ENCODE measurements at places on chromosomes 7 and 10.
A peak's percentile ranks its signal among the peaks of the same experiment; 100 is the strongest.

DNA sequence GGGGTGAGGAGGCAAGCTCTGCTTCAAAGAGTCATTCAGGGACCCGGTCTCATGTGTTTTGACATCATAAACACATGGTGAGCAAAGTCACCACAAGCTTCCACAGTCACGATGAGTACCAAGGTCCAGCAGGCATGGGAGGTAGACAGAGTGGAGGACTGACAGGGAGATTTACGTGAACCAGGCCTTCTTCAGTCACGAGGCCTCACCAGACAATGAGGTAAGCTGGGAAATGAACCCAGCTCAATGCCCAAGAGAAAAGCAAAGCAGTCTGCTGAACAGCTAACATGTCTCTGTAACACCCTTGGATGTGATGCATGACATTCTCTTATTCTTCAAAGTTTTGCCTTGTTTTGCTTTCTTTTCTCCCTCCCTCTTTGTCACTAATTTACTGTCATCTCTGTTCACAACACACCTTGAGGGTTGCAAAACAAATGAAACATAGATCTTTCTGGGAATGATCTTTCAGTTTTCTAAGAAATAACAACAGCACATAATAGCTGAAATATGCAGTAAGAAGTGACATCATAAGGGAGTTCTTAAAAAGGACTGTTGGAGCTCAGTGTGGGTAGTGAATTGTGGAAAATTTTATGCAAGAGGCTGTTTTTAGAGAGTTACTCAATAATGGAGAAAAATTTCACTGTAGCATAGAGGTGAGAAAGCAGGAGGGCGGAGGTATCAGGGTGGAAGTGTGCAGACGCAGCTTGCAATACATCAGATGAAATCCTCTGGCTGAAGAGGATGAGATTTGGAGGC is 9.0 kb downstream of the PPP1R17 start:
- DNase-seq: no peak

DNA sequence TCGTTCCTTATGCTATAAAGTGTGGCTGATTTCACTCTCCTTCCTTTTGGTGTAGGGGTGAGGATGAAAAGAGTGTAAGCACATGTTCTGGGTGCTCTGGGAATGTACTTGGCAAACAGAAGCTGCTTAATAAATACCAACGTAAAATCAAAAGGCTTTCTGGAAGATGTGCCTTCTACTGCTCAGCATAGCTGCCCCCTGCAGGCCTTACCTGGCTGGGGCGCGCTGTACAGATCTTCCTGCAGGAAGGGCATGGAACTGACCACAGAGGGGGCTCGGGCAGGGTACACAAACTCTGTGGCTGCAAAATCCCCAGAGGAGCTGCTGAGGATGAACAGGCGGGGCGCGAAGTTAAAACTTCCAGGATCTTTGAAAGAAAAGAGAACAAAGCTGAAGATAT is 169.4 kb downstream of the SVIL start:
- DNase-seq: no peak

GRCh38 chr10:71623098-71623985 is 96.2 kb downstream of the C10orf105 start:
- DNase-seq: no peak

- no peak for DNase-seq
Observed at GRCh38 chr10:31762316-31762715, 166.3 kb downstream of the ARHGAP12 start.

DNA sequence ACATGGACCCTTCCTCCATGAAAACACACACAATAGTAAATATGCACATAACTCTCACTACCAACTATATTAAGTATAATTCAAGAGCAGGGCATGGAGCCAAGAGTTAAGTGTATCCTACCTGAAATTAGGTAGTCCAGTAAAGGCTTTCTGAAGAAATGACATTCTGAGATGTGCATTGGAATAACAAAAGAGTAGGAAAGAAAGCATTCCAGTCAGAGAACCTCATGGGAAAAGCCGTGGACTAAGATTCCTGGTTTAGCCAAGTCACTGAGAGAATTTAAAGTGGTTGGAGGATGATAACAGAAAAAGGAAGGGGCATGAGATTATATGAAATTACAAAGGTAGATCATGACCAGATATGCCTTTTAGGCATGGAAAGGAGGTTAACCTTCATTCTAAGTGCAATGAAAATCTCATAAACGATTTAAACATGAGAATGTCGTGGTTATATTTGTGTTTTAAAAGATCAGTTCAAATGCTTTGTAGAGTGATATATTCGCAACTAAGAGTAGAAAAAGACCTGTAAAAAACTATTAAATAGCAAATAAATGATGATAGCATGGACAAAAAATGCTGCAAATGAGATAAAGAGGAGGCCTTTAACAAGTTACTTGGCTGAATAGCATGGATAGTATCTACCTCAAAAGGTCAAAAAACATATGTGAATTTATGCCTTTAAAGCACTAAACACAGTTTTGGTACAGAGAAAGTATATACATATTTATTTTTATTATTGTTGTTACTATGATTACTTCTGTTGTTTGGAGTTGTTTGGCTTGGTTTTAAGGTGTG is 767.4 kb upstream of the GHITM start:
- DNase-seq: no peak

- no peak for DNase-seq
Observed at GRCh38 chr7:115827305-115828045, 203.1 kb downstream of the TFEC start.

GRCh38 chr7:27842094-27842692 is 102.2 kb downstream of the TAX1BP1 start:
- DNase-seq: no peak

DNA sequence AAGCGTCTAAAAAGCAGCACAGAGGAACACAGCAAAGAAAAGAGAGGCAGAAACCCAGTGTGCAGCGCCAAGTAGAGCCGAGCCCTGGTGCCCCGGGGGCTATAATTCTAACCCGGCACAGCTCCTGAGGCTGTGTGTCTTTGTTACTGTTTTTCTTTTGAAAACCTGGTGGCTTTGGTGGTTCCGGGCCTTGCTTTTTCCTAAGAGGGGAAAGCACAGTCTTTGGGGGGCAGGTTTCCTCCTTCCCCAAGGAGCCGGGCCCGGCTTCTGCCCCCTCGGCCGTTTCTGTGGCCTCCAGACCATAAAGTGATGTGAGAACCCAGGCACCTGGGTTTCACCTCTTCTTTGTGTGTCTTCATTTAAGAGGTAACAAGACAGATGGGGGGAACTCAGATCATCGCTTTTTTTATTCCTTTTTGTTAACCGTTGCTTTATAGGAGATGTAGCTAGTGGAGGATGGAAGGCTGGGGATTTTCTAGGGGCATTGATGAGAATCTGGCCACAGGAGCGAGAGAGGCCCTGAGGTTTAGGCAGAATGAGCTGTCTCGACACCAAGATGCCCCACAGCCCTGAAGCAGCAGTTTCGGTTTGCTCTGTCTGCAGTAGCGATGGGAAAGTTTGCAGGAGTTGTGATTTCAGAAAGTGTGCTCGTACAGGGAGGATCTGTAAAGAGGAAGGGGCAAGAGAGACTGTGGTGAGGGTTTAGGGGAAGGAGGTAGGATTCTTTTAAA is 367.8 kb upstream of the GALNT17 start:
- DNase-seq: peak; percentile 28

- DNase-seq: no peak
Observed at GRCh38 chr10:101485681-101486554, 102.1 kb downstream of the POLL start.

DNA sequence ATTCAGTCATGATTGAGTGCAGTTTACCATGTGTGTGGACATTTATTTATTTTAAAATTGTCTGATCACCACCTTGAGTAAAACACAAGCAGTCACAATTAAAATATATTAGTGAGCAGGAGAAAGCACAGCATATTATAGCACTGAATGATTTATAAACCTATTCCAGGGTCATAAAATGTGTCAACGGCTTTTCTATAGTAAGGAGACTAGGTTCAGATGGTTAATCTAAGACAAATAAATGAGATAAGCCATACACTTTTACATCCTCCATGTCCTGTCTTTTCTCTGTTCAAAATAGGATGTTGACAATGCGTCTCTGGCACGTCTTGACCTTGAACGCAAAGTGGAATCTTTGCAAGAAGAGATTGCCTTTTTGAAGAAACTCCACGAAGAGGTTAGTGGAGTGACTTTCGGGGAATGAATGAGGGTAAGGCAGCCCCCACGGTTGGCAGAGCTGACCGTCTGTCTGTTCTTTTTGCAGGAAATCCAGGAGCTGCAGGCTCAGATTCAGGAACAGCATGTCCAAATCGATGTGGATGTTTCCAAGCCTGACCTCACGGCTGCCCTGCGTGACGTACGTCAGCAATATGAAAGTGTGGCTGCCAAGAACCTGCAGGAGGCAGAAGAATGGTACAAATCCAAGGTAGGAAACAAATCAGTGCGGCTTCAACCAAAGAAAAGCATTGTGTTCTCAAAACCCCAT is 5.4 kb downstream of the VIM start:
- no peak for DNase-seq

DNA sequence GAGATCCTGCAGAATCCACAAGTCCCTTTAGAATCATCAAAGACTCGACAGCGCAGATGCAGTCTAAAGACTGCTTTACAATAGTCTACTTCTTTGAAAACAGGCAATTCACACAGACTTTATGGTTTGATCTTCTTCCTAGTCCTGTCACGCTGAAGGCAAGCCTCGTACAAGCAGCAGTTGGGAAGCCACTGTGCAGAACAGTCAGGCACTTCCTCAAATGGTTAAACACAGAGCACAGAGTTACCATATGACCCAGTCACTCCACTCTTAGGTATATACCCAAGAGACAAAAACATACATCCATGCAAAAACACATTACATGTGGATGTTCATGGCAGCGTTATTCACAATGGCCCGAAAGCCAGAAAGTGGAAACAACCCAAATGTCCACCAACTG is 41.4 kb downstream of the LRRC20 start:
- DNase-seq: no peak

- no peak for DNase-seq
Observed at GRCh38 chr7:51251290-51251689, 65.3 kb downstream of the COBL start.

- DNase-seq: peak; percentile 54
Observed at GRCh38 chr10:91798649-91799611, 704 bp downstream of the TNKS2 start.

GRCh38 chr10:14519785-14520184 is 189.1 kb upstream of the FRMD4A start:
- no peak for DNase-seq

- DNase-seq: no peak
Observed at GRCh38 chr7:42176724-42177101, 60.3 kb downstream of the GLI3 start.

DNA sequence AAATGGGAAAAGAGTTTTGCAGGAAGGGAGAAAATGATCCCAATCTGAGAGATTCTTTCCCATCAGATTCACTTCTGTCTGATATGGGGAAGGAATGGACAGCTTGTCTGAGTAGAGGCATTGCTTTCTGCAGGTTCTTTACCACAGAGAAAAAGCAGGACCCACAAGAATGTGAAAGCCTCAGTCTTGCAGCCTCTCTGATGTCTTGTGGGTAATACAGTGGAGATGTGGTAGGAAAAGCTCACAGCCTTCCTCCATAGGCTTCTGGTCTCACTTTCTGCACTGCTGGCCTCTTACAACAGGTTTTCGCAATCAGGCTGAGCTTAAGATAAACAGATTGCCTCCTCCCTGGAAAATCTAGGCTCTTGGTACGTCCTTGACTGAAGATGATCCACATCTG is 551 bp downstream of the IFIT1 start:
- no peak for DNase-seq

- DNase-seq: peak; percentile 27
Observed at GRCh38 chr10:1043532-1043995, 5.4 kb downstream of the IDI1 start.

GRCh38 chr10:68099736-68100135 is 9.6 kb upstream of the MYPN start:
- DNase-seq: no peak

- DNase-seq: no peak
Observed at GRCh38 chr10:126468876-126469643, 80.8 kb upstream of the ADAM12 start.

- DNase-seq: no peak
Observed at GRCh38 chr10:116324227-116324950, at the start of gene CCDC172. CCDC172 (plus strand) TSS chr10:116324448; CDS start chr10:116325012, 564 bp downstream.

DNA sequence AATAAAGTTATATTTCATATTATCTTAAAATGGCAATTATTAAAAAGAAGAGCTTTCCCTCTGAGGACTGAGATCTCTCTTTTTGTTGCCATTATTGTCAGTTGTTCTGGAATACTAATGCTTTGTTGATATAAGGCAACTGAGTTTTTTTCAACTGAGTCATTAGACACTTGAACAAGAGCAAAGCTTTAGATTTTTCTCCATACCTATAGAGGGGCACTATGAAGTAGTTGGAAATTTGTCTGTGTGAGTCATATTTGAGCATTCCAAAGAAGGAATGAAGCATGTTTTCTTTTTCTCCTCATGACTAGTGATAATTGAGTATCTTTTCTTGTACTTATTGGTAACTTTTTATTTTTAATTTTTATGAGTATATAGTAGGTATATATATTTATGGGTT is 24.5 kb downstream of the RPA3 start:
- DNase-seq: no peak

DNA sequence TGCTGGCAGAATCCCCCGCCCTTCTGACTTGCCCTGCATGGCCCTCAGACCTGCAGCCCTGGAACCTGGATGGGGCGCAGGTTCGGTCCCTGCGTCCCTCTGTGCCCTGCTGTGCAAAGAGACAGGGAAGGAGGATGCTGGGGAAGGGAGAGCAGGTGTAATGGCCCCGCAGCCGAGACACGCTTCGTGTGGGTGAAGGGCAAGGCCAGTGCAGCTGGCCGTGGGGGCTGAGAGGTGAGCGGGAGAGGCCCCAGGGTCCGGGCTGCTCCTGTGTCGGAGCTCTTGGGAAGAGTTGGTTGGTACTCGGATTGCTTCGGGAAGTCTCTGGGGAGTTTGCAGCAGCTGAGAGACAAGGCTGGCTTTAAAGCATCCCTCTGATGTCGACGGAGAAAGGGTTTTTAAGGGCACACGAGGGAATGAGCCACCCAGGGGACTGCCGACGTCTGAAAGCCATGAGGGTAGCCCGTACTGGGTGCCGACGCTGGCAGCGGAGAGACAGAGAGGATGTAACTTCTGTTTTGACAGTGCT is 6.5 kb downstream of the ELFN1 start:
- DNase-seq: no peak

DNA sequence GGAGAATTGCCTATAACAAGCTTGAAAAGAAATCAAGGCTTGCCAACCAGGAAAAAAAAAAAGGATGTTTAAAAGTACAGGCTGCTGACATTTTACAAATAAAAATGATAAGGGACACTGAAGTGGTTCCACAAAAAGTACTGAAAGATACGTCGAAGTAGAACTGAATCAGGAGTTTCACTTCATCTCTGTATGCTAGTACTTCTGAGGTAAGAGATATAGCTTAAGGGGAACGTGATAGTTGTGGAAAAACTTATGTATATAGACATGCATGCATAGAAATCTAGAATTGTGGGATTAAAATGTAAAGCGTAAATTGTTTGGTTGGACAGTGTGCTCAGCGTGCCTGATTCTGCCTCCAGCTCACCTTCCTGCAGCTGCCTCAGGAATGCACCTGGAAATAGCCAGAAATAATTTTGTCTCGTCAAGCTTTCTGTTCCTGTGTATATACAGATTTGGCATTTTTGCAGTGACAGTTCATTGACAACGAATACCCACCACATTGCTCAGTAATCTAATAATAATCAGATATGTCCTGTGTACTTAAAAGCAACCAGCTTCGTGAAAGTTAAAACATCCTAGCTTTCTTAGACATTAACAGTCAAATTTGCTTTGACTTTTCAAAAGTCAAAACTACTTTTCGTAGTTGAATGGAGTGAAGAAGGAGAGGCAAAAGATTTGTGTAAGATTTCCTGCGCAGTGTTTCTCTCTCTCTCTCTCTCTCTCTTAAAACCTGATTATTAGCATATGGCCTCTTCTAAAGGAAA is 1.4 kb downstream of the SOSTDC1 start:
- no peak for DNase-seq
